ENCODE measurements at places on chromosomes 16 and 17.

DNA sequence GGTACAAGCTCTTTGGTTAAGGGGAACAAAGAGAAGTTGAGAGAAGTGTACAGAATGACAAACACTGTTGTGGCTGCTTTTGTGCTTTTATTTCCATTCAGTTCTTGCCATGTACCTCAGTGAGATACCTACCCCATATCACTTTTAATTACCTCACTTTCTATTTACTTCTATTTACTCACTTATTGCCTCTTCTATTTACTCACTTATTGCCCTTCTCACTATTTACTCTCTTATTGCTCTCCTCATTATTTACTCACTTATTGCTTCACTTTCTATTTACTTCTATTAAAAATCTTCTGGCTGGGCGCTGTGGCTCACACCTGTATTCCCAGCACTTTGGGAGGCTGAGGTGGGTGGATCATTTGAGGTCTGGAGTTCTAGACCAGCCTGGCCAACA, 41.9 kb downstream of the MBTD1 start:
- no peak for DNase-seq

DNA sequence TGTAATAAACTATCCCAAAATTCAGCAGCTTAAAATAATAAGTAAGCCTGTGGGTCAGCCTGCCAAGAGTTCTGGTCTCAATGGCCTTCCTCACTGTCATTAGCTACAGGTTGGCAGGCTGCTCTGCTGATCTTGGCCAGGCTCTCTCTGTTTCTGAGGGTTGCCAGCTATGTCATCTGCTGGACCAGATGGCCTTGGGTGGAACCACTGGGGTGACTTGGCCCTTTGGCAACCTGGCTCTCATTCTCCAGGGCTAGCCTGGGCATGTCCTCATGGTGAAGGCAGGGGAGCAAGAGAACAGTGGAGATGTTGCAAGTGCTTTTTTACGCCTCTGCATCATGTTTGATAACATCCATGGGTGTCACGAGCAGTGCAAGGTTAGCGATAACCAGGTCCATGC, 13.9 kb downstream of the ITGAM start:
- no peak for DNase-seq

- DNase-seq: no peak
Measured at GRCh38 chr16:64159976-64160375, 961.9 kb downstream of the CDH11 start.

DNA sequence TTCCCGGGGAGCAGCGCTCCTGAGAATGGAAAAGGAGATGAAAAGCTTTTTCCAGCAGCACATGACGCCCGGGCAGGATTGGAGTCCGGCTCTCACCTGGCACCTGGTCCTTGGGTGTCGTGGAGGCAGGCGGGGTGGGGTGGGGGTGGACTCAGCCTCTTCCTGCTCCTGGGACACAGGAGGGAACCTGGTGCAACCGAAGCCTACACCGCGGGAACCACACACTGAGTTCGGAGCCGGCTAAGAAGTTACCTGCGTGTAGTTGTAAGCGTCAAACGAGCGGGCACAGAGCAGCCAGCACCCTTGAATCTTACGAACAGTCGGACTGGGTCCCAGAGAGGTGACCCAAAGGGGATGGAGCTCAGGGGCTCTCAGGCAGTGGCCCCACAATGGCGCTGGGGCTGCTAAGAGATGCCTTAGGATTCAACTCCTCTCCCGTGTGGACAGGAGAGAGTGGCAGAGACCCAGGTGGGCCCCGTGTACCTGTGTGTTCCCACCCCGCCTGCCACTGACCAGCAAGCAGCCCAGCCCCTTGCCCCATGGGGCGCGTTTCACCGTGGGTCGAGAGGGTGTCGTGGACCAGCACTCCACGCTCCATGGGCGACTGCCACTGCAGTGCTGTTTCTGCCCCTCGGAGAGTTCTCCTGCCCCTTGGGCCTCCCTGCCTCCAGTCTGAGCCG, 105.8 kb upstream of the METRNL start:
- DNase-seq: no peak

DNA sequence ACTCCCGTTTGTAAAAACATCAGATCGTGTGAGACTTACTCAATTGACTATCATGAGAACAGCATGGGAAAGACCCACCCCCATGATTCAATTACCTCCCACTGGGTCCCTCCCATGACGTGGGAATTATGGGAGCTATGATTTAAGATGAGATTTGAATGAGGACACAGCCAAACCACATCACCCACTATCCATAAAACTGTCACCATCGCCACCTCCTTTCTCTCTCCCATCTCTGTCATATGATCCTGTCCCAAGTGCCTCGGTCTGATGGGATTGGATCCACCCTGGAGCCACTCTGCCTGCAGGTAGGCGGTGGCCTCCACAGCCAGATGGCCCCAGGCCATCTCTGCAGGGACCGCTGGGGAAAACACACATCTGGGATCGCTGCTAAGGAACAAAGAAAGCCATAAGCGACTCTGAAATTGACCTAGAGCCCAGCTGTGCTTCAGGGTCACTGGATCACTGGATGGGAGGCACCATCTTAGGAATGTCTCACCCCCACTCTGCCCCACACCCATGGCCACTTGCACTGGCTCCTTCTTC, 61.2 kb downstream of the TMEM186 start:
- DNase-seq: no peak

DNA sequence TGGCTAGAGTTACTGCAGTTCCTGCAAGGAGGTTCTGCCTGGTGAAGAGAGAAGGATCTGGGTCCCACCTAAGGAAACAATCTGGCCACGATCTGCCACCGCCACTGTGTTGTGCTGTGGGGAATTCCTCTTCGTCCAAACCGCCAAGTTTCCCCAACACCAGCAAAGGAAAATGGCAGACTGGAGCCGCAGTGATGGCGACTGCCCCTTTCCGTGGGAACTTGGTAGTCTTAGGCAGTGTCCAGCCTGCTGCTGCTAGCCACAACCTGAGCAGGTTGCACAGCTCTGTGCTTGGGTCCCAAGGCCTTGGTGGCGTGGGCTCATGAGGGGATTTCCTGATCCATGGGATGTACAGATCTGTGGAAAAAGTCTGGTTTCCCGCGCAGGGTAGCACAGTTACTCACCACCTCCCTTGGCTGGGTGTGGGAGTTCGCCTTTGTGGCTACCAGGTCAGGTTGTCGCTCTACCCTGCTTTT, 28.6 kb downstream of the NFATC3 start:
- no peak for DNase-seq

DNA sequence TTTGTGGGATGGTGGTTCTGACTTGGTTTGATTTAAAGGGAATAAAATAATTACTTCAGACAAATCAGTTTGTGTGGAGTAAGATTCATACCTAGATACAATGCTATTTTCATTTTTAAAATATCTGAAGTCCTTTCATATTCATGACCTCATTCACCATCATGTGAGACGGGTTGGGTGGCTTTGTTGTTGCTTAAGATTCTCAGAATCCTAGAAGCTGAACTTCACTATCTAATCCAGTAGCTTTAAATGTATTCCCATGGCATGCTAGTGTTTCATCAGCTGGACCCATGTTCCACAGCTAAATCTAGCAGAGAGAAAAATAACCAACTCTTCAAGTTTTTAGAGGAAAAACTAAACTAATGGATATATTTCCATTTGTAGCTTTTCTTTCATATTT, 2.7 kb upstream of the AMFR start:
- no peak for DNase-seq

GRCh38 chr17:1488826-1489270, 3.6 kb downstream of the MYO1C start:
- DNase-seq: no peak

DNA sequence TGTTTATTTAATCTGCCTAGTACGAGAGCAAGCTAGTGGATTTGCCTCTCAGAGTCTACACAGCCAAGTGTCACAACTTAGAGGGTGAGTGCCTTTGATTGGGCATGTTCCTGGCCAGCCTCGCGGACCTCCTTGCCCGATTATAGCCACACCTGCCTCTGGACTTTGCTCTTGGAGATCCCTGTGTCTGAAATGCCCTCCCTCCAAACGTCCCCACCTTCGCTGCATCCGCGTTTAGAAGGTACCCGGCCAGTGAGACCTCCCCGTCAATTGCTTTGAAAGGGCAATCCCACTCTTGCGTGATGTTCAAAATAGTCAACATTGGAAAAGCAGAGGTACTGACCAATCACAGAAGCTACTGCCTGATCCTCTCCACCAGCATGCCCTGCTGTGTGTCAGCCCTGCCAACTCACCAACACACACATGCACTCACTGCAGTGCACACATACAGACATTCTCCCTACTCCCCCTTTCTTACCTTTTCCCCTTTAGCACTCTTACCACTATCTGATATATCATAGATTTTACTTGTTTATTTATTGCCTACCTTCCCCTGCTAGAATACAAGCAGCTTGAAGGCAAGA, 6.5 kb upstream of the SDK2 start:
- no peak for DNase-seq

DNA sequence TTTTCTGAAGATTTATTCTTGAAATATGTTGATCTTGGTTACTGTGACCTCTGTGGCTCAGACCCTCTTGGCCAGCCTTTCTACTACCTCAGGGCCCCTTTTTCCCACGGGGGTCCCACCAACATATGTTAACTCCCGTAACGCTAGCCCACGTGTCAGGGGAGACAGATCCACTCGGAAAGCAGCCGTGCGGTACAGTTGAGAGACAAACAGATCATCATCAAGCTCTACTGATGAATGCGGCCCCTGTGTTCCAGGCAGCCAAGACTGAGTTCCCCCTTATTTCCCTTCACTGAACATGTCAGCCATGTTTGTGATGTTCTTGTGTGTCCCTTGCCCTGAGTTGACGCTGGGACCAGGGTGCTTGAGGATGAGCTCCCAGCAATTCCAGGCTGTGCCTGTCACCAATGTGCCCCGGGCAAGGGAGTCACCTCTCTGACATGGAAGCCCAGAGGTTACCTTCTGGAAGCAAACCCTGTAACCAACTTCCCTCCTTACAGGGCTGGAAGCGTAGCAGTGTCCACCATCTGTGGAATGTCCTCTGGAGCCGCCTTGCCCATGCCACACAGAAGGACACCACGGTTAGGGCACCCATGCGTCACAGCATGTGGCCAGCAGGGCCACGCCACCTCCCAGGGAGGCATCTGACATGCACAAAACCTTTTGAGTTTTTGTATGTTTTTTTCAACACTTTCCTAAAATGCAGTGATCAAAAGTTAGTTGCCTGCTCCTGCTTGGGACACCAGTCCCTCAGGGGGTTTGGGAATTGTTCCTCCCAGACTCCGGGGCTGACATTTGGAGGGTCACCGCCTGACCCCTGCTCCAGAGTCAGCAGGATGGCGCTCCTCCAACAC, 193.7 kb upstream of the CHMP6 start:
- DNase-seq: no peak

- no peak for DNase-seq
Measured at GRCh38 chr16:13672196-13672595, 247.8 kb upstream of the ERCC4 start.

DNA sequence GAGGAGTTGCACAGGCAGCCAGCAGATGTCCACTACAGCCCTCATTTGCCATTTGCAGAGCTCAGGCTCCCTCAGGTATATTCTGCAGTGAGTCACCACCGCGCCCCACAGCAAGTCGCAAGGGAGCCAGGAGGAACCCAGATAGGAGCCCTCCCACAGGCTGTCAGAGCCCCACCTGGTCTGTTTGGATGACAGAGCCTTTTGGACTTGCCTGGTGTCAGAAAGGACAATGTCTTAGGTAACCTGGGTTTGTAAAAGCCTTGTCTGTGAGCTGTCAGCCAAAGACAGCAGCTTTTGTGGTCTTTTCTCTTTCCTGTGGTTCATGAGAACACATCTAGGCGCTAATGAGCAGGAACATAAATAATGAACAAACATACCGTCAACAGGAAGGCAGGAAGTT, 70.9 kb downstream of the GNAO1 start:
- no peak for DNase-seq

GRCh38 chr17:61249649-61250299, 149.9 kb upstream of the TBX2 start:
- no peak for DNase-seq

GRCh38 chr16:51152691-51153576, 1.9 kb upstream of the SALL1 start:
- DNase-seq: no peak

DNA sequence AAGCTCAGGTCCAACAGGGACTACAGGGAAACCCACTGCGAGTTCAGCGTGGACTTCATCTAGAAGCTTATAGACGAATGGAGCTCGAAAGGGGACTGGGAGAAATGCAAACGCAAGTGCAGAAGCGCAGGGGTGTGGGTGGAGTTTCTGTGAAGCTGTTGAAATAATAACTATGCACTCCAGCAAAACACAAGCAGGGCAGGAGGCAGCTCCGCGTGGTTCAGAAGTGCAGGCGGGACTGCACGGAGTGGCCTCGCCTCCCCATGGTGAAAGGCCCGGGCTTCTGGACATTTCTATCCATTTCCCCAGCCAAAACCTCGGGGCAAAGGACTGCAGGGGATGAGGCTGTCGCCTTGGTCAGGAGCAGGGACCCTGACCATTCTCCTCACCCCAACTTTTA, 74.5 kb downstream of the ZNF423 start:
- DNase-seq: no peak

Measured in activated B cell treated with CpG ODN at 0.5 μM for 24 hours (primary cell).